ENCODE measurements at places on chromosomes 6 and 20. TPM values are rescaled to one million over a fixed set of nuclear protein-coding genes. Genes with fewer than 3 reads are reported as not detected.

DNA sequence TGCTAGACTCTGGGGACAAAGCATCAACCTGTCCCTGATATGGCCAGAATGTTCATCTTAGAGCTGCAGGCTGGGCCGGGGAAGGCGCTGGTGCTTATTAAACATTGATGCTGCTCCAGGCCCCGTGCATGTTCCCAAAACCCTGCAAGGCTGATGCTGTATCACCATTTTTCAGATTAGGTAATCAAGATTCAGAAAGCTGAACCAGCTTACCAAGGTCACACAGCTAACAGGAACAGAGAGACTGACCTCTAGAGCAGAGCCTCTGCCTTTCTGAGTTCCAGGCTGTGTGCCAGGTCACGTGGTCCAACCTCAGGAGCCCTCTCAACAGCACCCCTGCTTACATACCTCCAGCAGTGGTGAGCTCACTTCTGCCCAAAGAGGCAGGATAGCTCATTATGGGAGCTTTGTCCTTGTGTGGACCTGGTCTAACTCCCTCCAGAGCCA, 16.1 kb upstream of the VSTM2L start:
- no peak for DNase-seq

- DNase-seq: no peak
These were observed 124.1 kb upstream of the RPS6KA2 start for GRCh38 chr6:166751051-166751595.

DNA sequence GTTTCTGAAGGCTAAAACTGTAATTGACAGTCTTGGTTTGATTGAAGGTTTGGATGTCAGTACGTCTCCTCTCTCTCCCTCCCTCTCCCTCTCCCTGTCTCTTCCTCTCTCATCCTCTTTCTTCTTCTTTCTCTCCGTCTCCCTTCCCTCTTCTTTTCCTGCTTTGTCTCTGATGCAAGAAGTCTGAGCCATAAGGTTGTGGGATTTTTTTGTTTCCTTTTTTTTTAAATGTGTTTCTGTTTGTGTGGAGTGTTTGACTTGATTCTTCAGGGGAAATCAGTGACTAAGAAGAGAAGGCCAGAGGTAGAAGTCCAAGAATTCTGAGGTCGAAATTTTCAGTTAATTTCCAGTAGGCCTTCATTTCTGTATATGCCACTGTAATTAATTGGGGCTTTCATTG, 111.9 kb downstream of the FOXO3 start:
- DNase-seq: no peak

C6orf15 gene
- not detected for total RNA-seq

GRCh38 chr6:147131532-147132128, 72.6 kb upstream of the STXBP5 start:
- no peak for DNase-seq

DNA sequence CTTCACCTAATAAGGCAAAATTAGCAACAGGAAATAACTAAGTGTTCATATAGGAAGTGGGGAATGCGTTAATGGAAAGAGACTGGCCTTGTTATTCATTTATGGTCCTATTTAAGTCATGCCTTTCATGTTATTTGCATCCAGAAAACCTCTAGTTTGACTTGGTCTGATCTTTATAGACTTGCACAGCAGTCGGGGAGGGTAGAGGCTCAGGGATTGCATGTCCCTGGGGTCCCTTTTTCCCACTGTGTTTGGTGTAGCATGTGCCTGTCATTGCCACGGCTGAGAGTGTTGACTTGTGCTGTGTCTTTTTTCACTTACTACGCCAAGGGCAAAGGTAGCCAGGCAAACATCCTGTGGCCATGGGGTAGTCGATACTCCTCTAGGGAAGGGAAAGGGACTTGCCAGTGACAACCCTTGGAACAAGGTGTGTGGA, 105.4 kb upstream of the RIN2 start:
- DNase-seq: no peak

THEMIS gene
- 0.99 TPM for total RNA-seq

DNA sequence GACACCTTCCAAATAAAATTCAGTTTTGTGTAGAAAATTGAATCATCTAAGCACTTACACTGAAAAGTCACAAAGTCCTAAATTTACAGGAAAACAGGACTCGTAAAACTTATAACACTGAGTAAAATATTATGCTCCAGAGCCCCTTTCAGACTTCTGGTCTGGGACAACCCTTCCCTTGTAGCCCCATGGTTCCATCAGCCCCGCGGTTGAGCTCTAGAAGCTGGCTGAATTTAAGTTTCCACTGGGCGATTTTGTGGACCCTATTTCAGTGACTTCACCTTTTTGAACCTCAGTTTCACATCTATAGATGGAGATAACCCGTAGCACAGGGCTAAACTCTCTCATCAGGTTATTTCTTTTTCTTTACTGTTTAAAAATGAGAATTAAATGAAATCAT, 117.7 kb upstream of the BACH2 start:
- no peak for DNase-seq

DNA sequence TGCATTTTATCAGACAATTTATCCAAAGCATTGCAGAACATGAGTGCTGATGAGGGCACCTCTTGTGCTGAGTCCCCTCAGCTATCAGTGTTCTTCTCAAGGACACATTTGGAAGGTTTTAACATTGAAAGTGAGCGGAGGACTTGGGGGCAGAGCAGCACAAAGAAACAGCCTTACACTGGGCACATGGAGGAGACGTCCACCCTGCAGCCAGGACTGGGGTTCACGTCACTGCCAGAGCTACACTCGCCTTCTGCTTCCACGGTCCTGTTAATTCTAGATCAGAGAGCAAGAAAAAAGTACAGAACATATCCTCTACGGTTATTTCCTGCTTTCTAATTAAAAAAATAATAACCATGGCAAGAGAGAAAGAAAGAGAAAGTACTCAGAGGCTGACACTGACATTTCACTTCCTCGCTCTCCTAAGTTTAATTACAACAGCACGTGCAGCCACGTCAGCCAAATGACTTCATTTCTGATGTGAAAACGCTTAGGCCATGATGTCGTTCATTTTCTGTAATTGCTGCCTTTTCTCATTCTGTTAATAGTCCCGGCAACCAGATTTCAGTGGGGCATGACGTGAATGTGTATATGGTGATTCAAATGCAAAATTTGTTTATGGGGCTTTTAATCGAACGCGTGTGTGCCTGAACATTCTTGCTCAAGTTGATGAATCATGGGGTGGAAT, 5.1 kb downstream of the PRND start:
- no peak for DNase-seq

CASP8AP2 gene
- total RNA-seq: 22.0 TPM

GRCh38 chr6:27867945-27868300, 44.3 kb downstream of the OR2B2 start:
- DNase-seq: no peak

- DNase-seq: no peak
These were observed 61.6 kb downstream of the KCNB1 start for GRCh38 chr20:49420811-49421295.

OR2J3 gene
- not detected for total RNA-seq

C6orf89 gene
- 66.2 TPM for total RNA-seq

HAO1 gene
- not detected for total RNA-seq

DNA sequence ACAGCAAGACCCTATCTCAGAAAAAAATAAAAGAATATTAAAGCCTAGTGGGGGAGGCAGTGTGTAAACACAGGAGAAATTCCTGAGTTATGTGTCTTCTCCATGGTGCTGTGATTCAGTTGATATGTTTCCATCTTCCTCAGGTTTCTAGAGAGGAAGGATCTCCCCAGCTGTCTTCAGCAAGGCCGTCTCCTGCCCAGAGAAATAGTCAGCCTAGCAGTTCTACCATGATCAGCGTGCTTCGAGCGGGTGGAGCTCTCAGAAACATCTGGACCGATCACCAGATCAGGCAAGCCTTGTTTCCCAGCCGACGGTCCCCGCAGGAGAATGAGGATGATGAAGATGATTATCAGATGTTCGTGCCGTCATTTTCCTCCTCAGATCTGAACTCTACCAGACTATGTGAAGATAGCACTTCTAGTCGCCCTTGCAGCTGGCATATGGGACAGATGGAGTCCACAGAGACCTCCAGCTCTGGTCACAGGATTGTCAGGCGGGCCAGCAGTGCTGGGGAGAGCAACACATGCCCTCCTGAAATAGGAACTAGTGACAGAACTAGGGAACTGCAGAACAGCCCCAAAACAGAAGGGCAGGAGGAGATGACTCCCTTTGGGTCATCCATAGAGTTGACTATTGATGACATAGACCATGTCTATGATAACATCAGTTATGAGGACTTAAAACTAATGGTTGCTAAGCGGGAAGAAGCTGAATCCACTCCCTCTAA, 34.9 kb upstream of the MTHFD1L start:
- no peak for DNase-seq

KIAA0408 gene
- total RNA-seq: 41.5 TPM

PRRT1 gene
- total RNA-seq: 3.8 TPM

- DNase-seq: no peak
These were observed 26.4 kb upstream of the ADGRG6 start for GRCh38 chr6:142275236-142276006.

GRM1 gene
- not detected for total RNA-seq

OR11A1 gene
- total RNA-seq: not detected

DNA sequence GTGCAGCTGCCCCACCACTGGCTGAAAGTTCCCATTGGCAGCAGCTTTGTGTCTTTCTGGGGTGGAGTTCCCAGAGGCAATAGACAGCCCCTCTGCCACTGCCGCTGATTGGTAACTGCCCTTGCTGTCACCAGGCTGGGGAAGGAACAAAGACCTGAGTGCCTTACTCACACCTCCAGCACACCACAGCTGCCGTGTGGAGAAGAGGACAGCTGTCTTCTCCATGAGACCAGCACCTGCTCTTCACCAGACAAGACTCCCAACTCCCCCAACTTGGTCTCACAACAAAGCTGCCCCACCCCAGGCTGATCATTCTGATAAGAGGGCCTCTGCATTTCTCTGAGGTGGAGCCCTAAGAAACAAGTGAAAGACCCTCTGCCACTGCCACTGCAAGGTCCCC, 39.7 kb upstream of the PTCHD4 start:
- no peak for DNase-seq

TREM1 gene
- 1.2 TPM for total RNA-seq

PERP gene
- total RNA-seq: 84.8 TPM

- DNase-seq: no peak
These were observed 73.1 kb downstream of the HIVEP2 start for GRCh38 chr6:142871910-142872331.

DNA sequence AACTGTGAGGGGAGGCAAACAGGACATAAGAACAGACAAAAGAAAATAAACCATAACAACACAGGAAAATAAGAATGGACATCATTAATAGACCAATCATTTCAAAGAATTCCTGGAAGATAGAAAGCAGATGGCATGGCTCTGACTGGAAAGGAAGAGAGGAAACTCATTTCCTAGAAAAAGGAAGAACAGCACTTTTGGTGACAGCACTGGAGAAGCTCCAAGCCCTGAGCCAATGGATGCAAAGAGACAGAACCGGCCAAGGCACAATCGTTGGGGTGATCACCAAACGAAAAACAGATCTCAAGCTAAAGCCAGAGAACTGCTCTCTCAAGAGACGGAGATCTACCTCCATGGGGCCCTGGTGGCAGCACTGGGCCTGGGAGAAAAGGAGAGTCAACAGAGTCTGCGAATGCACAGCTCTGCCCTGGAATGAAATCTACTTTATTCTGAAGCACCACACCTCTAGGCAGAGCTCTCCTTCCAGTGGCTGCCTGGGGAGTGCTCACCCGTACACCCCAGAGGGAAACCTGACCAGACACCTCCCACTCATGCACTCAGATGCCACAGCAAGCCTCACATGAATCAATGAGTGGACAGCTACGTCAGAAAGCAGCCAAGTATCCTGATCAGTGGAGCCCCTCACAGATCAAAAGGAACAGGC, 24.2 kb downstream of the KIAA0319 start:
- no peak for DNase-seq

DNA sequence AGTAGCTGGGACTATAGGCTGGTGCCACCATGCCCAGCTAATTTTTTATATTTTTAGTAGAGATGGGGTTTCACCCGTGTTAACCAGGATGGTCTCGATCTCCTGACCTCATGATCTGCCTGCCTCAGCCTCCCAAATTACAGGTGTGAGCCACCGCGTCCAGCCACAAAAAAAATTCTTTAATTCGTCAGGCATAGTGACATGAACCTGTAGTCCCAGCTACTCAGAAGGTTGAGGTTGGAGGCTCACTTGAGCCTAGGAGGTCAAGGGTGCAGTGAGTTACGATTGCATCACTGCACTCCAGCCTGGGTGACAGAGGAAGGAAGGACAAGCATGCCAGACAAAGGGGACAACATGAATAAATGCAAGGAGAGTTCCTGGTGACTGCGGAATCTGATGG, 19.5 kb upstream of the ASXL1 start:
- no peak for DNase-seq

DNA sequence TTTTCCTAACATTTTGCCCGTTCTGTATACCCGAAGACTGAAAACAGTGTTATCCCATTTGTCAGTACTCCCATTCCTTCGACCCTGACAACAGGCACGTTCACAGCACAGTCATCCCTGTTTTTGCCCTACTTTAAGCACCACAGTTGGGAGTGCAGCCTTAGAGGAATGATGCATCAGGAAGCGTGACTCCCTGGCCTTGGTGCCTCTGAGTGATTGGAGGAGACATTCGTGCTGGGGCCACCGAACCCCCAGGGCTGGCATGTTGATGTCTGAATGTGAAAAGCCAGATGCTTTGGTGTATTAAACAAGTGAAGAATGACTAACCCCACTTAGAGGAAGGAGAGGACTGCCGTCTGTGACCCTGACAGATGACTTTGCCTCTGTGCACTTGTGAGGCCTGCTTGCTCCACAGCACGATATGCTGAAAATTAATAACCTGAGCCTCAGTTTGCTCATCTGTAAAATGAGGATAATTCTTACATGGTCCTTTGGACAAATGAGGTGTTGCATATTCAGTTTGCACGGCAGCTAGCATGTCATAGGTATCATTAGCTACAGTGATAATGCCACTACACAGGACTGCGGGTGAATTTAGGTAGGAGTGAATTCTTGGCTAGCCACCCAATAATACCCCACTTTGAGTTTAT, 36.0 kb downstream of the STK35 start:
- DNase-seq: no peak

CTCFL gene
- not detected for total RNA-seq

DNA sequence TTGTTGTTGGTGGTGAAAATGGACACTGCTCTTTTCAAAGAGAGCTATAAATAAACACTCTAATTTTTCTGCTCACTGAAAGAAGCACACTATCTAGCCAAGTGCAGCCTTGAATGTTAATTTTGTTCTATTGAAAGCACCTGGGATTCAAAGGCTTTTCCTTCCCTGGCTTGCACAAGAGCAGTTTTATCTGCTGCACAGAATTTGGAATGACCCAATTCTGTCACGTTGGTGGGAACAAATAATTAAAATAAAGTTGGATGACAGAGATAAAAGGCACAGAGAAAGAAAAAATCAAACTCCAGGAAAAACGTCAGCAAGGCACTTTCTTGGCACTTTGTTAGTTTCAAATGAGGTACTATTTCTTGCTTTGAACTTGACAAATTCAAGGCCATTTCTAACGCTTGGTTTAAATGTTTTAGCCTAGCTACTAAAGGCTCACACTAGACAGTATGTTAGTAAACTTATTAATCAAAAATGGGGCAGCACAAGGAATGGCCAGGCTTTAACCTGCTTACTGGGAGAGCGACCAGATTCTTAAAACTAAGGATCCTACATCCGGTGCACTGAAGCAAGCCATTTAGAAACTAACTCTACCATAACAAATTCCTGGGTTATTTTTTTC, 145.5 kb upstream of the ARG1 start:
- no peak for DNase-seq
